ENCODE measurements at places on chromosomes 7 and 10.

DNA sequence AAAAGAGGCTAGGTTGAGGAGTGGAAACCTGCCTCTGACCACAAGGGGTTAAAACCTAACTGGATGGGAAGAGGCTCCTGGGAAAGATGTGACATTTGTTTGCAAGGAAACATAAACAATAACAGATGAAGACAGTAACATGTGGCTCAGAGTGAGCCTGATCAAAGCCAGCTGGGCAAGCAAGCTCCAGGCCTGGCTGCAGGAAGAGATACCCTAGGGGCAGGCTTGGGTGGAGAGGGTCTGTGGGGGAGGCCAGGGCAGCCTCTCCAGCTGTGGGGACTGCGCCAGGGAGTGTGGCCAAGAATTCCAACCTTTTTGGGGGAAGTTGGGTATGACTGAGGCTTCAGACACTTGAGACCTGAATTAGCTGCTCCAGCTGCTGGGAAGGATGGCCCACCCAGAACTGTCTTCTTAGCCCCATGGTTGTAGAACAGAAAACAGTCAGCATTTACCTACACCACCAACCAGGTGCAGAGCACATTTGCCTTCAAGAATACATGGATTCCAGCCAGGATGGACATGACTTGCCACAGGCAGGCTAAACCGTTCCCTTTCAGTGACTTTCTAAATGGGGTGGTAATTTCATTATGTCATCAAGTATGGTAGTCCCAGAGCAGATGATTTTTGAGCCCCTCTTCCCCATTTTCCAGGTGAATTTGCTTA, 10.4 kb upstream of the FAM170B start:
- DNase-seq: no peak

DNA sequence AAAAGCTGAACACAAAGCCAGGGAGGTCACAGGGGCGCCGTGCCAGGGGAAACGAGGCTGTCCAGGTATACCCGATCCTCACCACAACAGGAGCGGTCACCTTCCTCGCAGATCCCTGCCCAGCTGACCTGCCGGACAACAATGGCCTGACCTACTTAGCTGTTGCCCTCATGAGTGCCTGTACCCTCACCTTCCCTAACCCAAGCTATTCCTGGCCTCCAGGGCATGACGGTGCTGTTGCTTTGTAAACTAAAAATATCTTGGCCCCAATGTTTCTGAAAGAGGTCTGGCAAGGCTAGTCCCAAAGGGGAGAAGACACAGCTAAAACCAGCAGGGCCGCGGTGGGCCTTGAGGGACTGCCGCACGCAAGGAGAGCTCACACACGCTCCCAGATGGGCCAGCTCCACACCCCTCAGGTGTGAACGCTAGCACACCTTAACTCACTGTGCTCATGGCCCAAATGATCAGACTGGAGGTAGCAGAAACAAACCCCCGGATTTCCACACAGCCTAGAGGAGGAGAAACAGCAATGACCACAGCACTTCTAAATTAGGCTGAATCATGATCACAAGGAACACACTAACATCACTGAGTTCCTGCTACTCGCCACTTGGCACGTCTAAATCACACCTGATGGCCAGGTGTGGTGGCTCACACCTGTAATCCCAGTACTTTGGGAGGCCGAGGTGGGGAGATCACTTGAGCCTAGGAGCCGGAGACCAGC, 66.3 kb upstream of the CYTH3 start:
- DNase-seq: no peak

GRCh38 chr7:26149391-26149977, 2.5 kb upstream of the NFE2L3 start:
- DNase-seq: no peak

GRCh38 chr10:127945341-127945758, 38.4 kb downstream of the PTPRE start:
- peak; percentile 4 for DNase-seq

- DNase-seq: no peak
These were observed 3.5 kb downstream of the INPP5A start for GRCh38 chr10:132541129-132541528.

DNA sequence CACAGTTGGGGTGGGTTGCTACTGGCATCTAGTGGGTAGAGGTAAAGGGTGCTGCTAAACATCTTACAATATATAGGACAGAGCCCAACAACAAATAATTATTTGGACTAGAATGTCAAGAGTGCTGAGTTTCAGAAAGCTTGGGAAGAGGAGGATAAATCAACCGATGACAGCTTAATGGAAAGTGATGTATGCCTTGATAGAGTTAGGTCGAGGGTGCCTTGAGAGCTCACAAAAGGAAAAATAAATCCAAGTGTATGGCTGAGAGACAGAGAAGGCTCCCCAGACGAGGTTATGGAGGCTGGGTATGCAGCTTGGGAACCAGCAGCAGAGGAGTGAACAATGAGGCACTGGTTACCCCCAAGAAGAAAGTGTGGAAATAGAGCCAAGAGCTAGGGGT, 211.1 kb downstream of the HDAC9 start:
- no peak for DNase-seq

GRCh38 chr7:140201393-140201792, 24.6 kb upstream of the KDM7A start:
- DNase-seq: no peak

- DNase-seq: no peak
These were observed 31.7 kb upstream of the C10orf90 start for GRCh38 chr10:126702181-126702580.

GRCh38 chr7:158802535-158803366, 26.6 kb downstream of the ESYT2 start:
- no peak for DNase-seq

DNA sequence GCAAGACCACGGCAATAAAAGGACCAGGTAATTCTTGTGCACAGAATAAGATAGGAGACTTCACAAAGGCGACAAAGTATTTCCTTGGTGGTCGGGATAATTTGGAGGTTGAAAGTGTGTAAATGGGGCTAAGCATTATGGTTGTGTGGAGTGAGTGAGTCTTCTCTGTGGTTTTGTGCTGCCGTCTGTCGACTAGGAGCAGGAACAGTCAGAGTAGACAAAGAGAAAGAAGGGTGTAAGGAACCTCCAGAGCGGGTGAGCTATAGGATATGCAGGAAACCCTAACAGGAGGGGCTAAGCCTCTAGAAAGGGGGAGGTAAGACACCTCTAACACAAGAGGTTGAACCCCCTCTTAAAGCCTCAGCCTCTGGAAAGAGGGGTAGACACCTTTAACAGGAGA, 201.6 kb downstream of the SH2D4B start:
- no peak for DNase-seq

- DNase-seq: no peak
These were observed 70.5 kb upstream of the PRKCQ start for GRCh38 chr10:6650586-6650985.

- no peak for DNase-seq
These were observed 328.4 kb upstream of the AOAH start for GRCh38 chr7:37052705-37053104.

- DNase-seq: no peak
These were observed 474.0 kb upstream of the FOXK1 start for GRCh38 chr7:4208086-4208485.

- DNase-seq: no peak
These were observed 6.9 kb downstream of the IFIT1B start for GRCh38 chr10:89384474-89385340.

DNA sequence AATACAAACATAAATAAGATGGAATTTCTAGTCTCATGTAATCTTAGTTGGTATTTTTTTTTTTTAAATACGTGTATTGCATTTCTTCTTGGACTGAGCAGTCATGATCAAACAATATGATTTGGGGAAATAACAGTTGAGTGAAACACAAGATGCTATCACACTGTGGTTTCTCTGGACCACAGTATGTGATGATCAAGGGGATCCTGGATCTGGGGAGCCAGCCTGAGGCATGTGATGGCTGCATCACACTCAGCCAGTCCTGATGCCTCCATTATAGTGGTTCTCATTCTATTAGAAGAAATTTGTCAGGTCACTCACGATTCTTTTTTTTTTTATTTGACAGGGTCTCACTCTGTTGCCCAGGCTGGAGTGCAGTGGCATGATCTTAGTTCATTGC, 495.9 kb upstream of the POT1 start:
- no peak for DNase-seq

DNA sequence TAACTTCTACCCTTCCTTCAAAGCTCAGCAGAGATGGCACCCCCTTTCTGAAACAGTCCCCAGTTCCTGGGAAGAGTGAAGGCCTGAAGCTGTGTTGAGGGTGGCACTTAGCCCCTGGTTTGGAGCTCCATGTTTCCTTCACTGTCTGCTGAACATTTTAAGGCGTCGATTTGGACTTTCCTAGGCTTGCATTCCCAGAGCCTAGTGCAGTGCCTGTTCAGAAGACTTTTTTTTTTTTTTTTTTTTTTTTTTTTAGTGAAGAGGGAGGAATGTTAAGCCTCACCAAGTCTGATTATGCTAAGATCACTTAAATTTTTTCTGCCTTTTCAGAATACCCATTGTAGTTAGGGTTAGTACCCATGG, 97.0 kb downstream of the PFKFB3 start:
- DNase-seq: no peak

DNA sequence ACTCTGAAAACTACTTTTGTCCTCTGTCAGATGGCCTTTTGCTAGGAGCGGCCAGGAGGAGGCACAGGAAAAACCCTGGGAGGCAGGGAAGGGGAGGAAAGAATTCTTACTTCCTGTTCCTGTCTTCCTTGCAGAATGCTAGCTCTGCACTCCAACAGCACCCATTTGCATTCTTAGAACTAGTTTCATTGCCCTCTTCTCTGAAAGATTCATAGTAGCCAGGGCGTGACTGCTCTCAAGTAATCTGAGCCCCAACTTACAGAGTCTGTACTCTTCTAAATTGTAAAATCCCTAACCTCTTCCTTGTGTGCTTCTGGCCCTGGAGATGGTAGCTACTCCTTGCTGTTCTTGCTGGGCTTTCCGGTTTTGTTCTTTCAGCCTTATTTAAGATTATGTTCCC, 75.3 kb upstream of the STEAP1 start:
- DNase-seq: no peak

GRCh38 chr10:30037620-30038336, 21.6 kb downstream of the JCAD start:
- DNase-seq: no peak

- no peak for DNase-seq
These were observed 290.8 kb downstream of the DNAJB6 start for GRCh38 chr7:157627646-157628045.

DNA sequence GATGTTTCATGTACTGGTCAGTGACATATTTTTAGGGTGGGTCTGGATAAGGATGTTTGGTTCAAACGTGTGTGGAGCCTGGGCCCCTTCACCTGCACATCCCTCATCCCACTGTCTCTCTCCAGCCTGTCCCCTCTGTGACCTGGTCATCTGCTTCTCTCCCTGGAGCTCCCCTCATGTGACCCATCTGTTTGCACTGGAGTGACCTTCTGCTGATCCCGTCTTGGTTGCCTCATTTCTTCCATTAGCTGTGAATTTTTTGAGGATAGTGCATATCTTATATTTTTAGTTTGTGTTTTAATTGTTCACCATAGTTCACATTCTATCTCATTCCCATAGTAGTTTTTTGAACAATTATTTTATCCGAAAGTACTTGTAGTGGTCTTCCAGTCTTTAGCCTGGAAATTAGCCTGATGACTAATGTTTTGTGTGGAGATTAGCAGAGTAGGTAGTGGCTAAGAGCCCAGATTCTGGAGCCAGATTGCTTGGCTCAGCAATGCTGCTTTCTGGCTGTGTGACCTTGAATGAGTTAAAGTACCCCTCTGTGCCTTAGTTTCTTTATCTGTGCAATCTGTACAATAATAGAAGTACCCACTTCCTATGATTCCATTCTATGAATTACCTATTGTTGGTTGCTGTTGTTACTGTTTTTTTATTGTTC, 224.5 kb downstream of the LRMDA start:
- no peak for DNase-seq

DNA sequence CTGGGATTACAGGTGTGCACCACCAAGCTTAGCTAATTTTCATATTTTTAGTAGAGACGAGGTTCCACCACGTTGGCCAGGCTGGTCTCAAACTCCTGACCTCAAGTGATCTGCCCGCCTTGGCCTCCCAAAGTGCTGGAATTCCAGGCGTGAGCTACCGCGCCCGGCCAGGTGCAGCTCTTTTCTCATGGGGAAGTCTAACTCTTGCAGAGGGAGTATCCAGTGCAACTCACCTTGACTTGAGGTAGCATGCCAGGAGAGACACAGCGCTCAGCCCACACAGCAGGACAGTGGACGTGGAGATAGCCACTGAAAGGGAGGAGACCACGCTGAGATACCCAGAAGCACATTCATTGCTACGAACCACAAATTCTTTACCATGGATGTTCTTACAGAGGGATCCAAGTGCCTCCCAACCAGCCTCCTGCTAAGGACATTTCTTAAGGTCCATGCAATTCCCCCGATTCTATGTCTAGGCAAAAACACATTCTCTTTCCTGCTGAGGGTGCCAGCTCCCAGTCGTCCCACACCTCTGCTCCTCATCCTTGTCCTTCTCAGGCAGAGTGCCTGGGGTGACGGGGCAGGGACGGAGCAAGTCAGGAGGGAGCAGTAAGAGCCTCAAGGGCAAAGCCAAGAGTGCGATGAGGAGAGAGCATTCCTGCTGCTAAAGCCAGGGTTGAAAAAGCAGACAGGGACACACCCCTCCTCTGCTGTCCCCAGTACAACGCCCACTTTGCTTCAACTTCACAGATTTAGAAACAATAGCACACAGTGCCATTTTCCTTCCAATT, 21.0 kb downstream of the IL15RA start:
- no peak for DNase-seq

GRCh38 chr10:128739930-128740329, 613.7 kb upstream of the MKI67 start:
- no peak for DNase-seq

DNA sequence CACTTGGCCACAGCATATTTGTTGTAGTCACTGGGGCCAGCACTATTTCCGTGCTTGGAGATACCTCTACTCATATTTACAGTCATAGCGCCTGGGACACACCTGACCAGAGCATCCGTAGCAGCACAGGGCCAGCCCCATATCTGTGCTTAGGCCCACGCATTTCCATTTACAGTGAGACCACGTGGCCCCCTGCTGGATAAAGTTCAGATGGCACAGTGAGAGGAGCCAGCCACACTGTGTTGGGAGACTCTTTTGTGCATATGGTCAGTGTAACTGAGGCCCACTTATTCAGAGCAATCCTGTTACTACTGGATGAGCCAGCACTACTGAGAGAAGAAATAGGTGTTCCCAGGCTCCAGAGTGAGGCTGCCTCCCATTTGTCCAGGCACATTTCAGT, 455.3 kb downstream of the REEP3 start:
- no peak for DNase-seq

DNA sequence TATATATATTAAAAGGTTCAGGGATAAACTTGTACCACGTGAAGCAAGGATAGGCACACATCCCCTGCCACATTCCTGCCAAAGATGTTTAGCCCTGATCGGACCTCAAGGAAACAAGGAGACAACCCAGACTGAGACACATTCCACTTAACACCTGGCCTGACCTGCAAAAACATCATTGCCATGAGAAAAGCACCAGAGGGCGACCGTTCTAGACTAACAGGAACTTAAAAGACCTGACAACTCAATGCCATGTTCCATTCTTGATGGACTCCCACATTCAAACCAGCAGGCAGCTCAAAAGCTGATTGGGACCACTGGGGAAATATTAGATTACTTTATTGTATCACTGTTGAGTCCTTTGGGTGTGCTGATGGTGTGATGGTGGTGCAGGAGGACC, 8.1 kb upstream of the PDGFA start:
- DNase-seq: no peak

- no peak for DNase-seq
These were observed 4.4 kb downstream of the CD36 start for GRCh38 chr7:80642871-80643270.
